ENCODE measurements at places on chromosomes 2 and 18.

DNA sequence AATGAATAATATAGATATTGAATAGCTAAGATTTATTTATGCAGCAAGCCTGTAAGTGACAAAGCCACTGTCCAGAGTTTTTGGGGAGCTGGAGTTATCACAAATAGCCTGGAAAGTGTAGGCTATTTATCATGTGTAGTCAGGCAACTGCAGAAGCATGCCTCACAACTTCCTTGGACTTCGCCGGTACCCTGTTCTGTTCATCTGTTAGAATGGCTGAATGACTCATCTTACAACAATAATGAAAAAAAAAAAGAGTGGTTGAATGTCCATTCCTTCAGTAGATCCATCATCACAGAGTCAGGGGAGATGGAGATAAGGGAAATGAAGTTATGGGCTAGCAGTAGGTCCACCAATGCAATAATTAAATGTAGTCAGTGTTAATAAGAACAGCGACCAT lies 24.0 kb upstream of the ATP5MC3 start:
- no peak for DNase-seq

DNA sequence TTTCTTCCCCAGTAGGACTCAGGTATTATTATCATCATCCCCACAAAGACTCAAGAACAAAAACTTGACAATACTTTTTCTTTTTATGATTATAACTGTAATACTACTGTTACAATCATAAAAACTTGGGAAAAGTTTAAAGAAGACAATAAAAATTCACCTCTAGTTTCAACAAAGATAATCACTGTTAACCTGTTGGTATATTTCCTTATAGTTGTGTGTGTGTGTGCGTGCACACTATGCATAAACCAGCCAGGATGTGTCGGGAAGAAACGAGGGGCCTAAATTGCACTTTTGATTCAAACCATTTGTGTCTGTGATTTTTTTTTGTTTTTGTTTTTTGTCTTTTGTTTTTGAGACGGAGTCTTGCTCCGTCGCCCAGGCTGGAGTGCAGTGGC lies 233.0 kb downstream of the TPGS2 start:
- no peak for DNase-seq

DNA sequence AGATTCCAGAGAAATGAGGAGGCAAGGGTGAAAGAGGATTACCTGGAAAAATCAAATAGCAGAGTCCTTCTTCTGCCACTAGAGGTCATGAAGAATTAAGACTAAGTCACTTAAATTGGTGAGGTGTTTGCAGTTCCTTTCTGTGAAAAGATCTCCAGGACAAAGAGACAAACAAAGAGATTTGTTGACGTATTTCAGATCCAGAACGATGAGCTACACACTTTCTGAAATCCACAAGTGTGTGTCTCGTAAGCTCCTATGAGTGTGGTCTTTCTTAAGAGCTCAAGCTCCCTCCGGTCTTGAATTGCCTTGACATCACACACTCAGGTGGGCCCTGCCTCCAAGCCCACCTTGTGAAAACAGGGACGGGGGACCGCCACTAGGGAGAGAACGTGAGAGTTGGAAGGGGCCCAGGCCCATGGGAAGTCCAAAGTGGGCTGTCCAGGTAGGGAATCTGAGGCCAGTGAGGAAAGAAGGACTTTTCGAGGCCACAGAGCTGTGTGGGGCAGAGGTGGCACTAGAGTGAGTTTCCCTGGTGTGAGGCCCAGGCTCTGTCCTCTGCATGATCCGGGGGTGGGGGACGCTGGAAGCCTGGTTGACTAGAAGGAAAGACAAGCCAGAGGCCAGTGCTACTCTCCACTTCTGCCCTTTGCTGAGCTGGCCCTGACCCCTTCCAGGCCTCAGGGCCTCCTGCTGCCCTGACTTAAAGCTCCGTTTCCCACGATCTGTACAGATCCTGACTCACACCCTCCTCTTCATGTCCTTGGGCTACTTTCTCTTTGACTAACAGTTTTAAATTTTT lies 168.1 kb upstream of the NCK2 start:
- DNase-seq = no peak

DNA sequence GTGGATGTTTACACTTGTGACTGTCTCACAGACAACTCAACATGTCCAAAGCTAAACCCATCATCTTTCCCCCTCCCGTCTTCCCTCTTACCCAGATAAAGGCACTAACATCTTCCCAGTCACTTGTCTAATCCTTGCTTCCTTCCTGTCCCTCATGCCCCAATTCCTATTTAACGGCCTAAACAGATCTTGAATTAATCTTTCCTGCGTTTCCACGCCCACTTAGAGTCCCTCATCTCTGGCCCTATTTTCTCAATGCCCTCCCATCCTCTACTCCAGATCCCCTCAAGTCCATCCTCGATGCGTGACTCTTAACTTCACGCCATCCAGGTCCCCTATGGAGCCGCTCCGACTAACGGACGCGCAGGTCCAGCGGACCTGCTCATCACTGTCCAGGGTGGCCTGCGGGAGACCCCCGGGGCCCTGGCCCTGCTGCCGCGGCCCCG lies 682 bp upstream of the SCLY start:
- no peak for DNase-seq

DNA sequence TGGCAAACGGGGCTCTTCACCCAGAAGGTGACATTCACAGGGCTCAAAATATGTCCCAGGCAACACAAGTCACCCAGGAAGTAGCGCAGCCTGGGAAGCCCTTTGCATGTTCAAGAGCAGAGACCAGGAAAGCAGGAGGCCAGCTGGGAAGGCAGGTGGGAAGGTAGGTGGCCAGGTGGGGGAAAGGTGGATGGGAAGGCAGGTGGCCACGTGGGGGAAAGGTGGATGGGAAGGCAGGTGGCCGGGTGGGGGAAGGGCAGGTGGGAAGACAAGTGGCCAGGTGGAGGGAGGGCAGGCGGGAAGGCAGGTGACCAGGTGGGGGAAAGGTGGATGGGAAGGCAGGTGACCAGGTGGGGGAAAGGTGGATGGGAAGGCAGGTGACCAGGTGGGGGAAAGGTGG lies 102.7 kb downstream of the ZNF516 start:
- no peak for DNase-seq

- DNase-seq = no peak
Observed at GRCh38 chr2:234633581-234634230, 136.8 kb upstream of the ARL4C start.

DNA sequence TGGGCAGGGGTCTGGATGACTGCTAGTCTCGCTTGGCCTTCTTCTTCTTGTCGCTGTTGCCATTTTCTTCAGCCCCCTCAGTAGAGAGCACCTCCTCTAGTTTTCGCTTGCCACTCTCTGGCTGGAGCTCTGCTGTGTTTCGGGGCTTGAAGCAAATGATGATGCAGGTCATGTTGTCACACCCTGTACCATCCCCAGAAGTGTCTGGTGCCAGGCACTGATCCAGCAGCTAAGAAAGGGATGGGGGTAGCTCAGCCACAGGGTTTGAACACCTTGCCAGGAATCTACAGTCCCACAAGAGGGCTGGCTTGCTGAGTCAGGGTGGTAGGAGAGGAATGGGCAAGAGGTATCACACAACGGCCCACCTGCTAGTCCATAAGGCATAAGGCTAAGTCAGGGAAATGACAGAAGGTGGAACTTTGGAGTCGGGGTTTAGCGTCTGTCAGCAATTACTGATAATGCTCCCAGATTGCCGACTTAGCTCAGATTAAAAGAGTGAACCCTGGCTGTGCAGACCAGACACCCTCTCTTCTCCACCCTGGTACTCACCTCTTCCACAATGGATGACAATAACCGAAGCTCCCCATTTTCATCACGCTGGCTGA lies 1.1 kb upstream of the ZNF513 start:
- DNase-seq = no peak

DNA sequence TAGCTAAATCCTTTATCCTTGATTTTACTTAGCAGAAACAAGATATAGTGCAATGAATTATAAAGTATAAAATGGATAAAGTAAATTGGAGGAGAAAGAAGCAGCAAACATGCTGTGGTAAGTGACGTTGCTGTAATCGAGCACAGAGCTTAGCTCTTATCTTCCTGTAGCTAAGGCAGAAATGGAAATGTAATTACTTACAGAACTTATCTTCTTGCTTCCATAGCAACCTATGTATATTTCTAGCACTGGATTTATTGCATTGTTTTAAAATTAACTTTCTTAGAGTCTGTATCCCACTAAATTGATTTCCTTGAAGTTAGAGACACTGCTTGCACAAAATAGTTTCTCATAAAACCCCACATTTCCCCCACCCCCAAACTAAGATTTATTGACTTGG lies 130.6 kb upstream of the MC4R start:
- no peak for DNase-seq

GRCh38 chr18:49730951-49731391 lies 82.4 kb downstream of the ACAA2 start:
- no peak for DNase-seq

DNA sequence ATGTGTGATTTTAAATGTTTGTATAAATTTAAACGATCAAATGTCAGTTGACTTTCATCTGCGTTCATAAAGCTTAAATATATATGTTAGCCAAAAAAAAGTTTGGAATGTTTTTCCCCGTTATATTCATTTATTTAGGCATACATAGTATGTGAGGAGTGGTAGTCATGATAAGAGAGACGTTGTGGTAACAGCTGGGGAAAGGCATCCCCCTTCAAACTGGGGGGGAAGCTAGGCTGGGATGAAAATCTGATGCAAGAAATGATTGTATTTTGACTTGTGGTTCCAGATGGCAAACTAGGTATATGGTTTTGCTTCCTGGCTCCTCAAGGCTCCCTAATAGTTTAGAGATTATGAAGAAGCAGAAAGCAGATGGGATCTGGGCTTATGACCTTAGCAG lies 30.1 kb downstream of the ITGA6 start:
- no peak for DNase-seq

GRCh38 chr2:237244178-237244577 lies 158.5 kb downstream of the COPS8 start:
- no peak for DNase-seq

DNA sequence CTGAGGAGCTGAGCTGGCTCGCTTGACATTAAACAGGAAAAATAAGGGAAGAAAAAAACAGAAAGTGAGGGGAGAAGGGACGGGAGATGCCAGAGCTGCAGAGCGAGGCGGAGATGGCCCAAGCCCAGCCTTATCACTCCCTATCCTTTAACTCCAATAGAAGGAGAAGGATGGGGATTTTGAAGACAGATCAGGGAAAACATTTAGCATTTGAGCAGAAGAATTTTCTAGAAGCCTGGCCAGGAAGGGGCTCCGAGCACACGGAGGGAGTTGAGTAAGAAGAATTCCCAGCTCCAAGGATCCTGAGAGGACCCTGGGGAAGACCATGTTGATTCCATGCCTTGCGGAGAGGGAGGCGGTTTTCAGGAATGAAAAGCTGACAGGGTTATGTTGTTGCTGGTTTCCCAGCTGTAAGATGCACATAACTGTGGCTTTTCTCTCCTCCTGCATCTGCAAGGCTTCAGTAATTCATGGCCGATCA lies 35.6 kb downstream of the TWIST2 start:
- no peak for DNase-seq

DNA sequence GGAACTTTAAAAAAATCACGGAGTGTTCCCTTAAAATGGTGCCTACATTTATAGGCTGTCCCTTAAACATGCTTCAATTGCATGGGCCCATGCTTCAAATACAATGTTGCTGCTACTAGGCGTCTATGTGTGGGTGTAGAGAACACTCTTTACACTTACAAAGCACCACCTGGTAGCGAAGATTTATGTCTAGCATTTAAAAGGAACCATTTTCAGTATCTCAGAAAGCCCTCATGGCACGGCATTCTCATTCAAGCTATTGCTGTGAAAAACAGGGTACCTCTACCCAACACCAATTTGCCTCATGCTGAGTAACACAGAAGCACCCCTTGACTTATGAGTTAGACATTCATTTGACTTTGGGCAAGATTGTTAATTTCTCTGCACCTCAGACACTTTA lies 112.9 kb upstream of the CNTNAP5 start:
- DNase-seq = no peak

GRCh38 chr2:26581266-26581990 lies 59.7 kb downstream of the CIB4 start:
- DNase-seq = no peak

- no peak for DNase-seq
Observed at GRCh38 chr2:209696836-209697711, 74.6 kb upstream of the UNC80 start.

DNA sequence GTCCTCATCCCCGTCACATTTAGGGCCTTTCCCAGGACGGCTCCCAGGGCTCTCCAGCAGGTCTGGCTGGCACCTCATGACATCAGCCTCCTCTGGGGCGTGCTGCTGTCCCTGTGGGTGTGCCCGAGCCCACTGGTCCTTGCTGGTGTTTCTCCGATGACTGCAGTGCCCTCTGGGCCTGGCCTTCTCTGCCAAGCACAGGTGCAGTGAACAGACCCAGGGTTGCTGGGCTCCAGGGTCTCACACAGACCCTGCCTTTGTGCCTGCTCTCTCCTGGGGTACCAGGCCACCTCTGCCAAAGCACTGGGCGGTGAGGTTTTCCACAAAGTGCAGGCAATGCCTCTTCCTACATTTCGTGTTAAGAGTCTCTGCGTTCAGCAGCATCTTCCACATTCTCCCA lies 246.1 kb downstream of the ACKR3 start:
- DNase-seq = no peak

DNA sequence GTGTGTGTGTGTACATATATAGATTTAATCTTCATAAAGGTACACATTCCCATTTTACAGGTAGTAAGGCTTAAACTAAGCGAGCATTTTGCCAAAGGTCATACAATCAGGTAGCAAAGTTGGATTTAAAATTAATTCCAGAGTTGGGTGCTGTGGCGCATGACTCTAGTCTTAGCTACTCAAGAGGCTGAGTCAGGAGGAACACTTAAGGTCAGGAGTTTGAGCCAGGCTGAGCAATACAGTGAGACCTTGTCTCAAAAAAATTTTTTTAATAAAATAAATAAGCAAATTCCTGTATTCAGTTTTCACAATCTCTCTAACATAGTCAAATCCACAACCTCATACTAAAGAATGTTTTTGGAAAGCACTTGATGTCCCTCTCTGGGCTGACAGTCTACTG lies 111.5 kb upstream of the LDLRAD4 start:
- no peak for DNase-seq

DNA sequence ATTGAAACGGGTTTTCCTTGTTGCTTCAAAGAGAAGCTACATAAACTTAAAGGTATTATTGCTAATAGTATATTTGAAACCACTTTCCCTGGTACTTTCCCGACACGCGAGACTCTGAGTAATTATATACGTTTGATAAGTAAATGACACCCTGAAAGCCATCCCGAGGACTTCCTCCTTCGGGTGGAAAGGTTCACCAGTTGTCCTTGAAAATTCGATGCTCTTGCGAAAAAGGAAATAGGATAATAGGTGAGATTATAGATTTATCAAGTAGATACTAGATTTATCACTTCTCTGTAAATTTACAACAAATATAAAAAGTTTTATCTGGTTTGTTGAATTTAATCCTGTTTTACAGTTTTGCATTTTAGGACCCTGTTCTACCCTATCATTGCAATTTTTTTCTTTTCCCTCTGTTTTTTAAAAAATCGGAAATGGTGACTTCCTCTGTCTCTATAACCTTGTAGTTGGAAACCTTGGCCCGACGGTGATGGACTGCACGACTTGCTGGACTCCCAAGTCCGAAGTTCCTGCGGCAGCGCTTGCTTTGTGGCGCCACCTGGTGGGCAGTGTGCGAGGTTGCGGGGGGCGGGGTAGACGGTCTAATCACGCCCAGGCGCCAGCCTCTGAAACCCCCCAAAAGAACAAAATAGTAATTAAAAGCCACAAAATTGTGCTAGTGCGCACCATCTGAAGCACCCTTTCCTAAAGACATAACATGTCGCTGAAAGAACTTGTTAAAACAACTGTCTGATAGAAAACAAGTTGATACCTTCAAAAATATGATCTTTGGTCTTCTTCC lies 972 bp upstream of the DLX2 start:
- DNase-seq = peak; percentile 13

All from activated CD4-positive, CD25-positive, alpha-beta regulatory T cell (primary cell).